D721Med (cell line): ENCODE measurements at places on chromosomes 2 and 18.

GRCh38 chr2:224195925-224196571 lies 157.0 kb upstream of the SERPINE2 start:
- DNase-seq, result no peak

GRCh38 chr2:3516831-3517230 lies 2.5 kb downstream of the ADI1 start:
- no peak for DNase-seq

GRCh38 chr2:68980956-68981355 lies 6.5 kb downstream of the GKN1 start:
- DNase-seq, result no peak

- no peak for DNase-seq
Measured at GRCh38 chr18:34342960-34343359, 118.2 kb upstream of the NOL4 start.

DNA sequence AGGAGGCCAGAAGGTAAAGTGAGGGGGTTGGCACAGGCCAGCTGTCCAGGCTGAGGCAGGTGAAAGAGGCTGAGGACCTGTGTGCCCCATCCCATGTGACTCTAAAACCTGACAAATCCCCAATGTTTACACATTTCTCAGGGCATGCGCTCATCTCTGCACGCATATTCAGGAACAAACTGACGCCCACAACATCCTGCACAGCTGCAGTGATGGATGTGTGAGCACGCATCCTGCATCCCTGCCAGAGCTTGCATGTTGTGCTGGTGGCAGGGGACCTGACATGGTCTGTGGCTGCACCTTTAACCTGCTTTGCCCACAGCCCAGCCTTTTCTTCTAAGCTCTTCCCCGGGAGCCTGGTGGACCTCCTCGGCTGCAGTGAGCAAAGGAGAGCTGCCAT lies 83.1 kb downstream of the FBXO15 start:
- no peak for DNase-seq

GRCh38 chr2:150784389-150784788 lies 296.9 kb upstream of the RND3 start:
- DNase-seq, result no peak

- no peak for DNase-seq
Measured at GRCh38 chr2:63880625-63881024, 38.9 kb downstream of the UGP2 start.

DNA sequence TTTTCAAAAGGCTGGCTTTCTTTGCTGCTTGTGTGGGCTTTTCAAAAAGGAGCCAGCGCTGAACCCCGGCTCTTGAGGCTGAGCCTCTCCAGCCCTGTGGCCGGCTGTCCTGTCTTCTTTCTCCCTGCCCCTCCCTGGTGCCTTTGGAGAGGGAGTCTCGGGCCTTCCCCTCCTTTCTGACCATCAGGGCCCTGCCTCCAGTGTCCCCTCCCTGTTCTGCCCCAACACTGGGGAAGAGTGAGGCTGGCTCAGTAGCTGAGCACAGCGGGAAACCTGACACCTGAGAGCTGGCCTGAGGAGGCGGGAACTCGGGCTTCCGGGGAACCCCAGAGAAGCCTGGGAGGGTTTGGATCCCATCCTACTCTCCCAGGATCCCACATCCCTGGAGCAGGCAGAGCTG lies 232.1 kb downstream of the LOXHD1 start:
- no peak for DNase-seq

- DNase-seq, result no peak
Measured at GRCh38 chr2:80135001-80135400, 169.6 kb downstream of the LRRTM1 start.

GRCh38 chr18:57904535-57904934 lies 101.4 kb upstream of the ATP8B1 start:
- no peak for DNase-seq

DNA sequence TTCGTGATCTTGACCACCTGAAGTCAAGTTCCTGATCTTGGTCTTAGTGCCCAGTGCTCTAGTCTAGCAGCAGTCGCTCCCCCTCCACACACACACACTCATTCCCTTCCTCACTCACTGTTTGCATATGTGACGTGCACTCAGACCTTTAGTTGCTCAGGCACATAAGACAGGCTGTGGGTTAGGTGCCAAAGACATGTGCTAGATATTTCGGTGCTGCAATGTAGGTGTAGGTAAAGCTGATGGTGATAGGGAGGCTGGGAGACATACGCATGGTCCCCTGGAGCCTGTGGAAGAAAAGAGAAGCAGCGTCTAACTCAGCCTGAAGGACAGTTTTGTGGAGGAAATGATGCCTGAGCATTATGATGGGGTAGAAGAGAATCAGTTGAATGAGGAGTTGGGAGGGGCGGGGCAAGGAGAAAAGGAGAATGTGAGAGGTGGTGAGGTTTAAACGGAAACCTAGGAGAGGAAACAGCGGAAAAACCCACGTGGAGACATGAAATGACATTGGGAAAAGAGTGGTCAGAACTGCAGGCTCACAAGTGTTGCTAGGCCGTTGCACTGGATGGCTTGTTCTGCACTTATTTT lies 3.8 kb downstream of the TTC39C start:
- DNase-seq, result no peak

DNA sequence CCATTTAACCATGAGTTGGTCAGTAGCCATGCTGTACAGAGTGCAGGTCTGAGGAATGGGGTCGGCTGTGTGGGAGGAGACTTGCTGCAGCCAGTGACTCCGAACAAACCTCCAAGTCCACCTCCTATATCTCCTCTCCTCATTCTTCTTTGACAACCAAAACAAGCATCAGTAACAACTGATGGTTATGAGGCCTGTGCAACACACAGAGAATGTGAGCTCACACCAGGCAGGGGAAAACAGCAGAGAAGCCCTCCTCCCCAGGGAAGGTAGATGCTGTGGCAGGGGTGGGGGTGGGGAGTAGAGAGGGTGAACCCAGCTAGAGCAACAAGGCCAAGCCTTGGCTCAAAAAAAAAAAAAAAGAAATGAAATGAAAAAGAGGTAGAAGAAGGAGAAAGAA lies 12.3 kb upstream of the CNGA3 start:
- DNase-seq, result no peak

DNA sequence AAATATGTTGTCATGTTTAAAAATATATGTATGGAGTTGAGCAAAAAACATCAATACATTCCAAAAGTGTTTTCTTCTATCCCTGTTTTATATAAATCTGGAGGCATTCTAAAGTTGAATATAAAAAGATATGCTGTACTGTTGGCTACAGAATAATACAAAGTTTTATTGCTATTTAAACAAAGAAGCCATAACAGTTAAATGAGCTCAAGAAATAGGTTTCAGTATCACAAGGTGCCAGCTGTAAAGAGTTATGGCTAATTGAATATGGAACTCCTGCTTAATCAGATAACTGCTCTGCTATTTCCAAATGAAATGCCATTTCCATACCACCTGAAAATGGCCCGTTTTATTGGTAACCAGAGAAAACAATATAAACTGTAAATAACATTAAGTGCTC lies 55.0 kb downstream of the LNPK start:
- DNase-seq, result no peak

DNA sequence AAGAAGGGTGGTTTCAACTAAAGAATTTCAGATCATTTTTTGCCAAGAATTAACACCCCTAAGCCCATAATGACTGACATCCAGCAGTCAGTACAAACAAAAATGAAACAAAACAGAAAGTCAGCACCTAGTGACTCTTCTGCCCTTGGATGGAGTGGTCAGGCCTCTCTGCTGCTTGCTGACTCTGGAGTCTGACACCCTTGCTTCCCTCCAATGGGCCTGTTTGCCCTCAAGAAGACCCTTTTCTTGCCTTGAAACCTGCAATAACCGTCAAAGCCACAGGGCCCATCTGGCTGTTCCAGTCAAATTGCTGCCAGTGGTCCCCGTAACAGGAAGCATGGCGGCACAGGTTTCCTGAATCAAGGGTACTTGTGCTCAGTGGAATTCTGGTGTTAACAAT lies 27.2 kb upstream of the CYTIP start:
- no peak for DNase-seq

DNA sequence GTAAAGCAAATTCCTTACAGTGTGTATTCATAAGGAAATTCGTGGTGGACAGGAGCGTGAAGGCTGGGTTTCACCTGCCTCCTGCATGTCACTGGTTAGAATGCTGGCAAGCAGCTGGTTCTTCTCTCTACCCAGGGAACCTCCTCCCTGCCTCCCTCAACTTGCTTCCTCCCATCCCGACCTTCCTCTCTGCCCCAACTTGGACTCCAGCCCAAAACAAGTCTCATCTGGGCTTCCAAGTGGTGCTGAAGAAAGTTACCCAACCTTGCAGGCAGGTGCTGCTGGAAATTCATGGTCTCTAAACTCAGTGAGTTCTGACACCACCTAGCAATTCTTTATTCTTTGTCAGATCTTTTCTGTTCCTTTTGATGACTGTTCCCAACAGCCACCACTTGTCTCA lies 184.5 kb downstream of the BCL2 start:
- no peak for DNase-seq

GRCh38 chr2:160292225-160292624 lies 92.2 kb upstream of the ITGB6 start:
- DNase-seq, result no peak

- DNase-seq, result no peak
Measured at GRCh38 chr18:67636597-67637385, 120.3 kb upstream of the DSEL start.
